ENCODE measurements at places on chromosomes 7 and 10.
A peak's percentile ranks its signal among the peaks of the same experiment; 100 is the strongest.

- no peak for DNase-seq
These were observed 7.7 kb downstream of the UBTD1 start for GRCh38 chr10:97506199-97506991.

- peak; percentile 89 for DNase-seq
These were observed 98.0 kb upstream of the ANLN start for GRCh38 chr7:36291387-36292316.

DNA sequence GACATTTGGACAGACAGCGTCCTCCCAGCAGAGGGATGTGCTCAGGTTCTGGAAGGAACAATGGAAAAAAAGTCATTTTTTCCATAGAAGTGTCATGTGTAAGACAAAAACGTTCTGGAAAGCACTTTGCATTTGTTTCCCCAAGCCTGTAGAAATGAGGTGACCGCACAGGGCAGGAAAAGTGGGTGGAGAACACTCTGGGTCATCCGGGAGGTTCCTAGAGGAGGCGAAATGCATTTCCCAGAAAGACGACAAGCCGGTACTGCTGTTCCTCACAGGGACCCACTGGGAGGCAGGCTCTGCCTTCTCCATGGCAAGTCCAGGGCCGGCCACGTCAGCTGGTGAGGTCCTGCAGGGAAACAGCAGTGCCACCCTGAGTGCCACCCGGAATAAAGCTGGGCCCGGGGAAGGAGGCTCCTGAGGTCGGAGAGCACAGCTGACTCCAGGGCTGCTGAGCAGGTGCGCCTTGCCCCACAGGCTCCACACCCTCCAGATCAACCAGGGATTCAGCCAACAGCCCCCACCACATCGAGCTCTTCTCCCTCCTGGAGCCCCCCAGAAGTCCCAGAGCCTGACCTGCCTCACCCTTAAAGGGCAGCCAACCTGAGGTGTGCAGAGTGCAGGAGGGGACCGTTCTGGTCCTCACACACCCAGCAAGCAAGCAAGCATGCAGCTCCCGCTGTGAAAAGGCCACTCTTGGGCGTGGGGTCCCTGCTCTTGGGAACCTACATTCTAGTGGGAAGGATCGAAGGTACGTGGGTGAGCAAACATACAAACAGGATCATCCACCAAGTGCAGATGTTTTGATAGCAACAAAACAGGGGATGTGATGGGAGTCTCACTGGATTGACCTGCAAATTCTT, 28.8 kb upstream of the INPP5A start:
- no peak for DNase-seq

- DNase-seq: no peak
These were observed 90.0 kb downstream of the PROSER2 start for GRCh38 chr10:11913079-11913641.

DNA sequence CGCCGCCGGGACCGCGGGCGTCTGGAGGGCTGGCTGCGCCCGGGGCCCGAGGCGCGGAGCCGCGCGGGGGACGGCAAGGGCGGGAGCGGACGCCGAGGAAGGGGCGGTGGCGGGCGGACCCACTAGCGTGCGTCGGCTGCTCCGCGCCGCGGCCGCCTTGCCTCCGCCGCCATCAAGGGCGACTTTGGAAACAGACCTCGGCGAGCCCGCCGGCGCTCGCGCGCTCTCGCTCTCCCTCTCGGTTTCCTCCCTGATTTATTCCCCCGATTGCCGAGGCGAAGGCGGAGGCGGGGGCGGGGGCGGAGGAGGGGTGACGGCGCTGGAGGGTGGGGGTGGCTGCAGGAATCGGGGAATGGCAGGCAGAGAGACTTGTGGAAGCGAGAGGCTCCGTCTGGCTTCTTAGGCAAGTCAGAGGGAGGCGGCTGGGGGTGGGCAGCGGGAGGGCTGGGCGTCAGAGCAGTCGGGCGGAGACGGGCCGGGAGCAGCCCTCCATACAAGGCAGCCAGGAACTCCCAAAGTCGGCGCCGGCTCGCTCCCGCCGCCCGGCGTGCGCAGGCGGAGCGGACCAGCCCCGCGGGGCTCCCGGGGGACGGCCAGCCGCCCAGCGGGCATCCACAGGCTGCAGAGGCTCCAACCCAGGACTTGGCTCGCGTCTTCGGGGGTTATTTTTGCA, at the start of gene CACNA2D1:
Gene CACNA2D1, minus strand, starts transcription at position 231 of the 673 bp plus-strand sequence.
- no peak for DNase-seq

DNA sequence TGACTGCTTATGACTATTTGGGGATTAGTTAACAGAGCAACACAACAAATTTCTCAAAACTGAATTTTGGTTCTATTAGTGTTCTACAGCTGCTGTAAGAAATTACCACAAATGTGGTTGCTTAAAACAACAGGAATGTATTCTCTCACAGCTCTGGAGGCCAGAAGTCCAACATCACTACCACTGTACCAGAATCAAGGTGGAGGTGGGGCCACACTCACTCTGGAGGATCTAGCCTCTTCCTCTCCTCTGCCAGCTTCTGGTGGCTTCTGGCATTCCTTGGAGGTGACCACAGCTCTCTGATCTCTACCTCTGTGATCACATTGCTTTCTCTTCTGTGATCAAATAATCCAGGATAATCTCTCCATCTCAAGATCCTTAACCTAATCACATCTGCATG, 194.7 kb upstream of the BMPER start:
- no peak for DNase-seq

- no peak for DNase-seq
These were observed 15.6 kb downstream of the ALDH18A1 start for GRCh38 chr10:95640891-95641315.
